DMS53 (cell line): ENCODE measurements at places on chromosomes 12 and 14.

DNA sequence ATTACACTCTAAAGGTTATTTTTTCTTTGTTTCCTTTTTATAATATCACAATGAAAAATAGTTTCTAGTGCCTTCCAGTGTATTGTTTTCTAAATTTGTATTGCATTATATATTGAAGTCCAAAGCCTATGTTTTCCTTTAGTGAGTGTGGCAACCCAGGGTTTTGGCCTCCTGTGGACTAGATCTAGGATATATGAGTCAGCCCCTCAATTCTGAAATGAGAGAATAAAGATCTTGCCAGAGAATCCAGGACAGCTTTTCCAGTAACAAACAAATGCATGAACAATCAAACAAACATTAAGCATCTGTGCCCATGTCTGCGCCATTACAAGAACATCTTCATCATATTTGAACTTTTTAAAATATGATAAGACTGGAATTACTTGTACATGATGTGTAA is 70.7 kb upstream of the SSTR1 start:
- DNase-seq = no peak

- DNase-seq = no peak
Observed at GRCh38 chr12:112097641-112098040, 10.9 kb downstream of the NAA25 start.

DNA sequence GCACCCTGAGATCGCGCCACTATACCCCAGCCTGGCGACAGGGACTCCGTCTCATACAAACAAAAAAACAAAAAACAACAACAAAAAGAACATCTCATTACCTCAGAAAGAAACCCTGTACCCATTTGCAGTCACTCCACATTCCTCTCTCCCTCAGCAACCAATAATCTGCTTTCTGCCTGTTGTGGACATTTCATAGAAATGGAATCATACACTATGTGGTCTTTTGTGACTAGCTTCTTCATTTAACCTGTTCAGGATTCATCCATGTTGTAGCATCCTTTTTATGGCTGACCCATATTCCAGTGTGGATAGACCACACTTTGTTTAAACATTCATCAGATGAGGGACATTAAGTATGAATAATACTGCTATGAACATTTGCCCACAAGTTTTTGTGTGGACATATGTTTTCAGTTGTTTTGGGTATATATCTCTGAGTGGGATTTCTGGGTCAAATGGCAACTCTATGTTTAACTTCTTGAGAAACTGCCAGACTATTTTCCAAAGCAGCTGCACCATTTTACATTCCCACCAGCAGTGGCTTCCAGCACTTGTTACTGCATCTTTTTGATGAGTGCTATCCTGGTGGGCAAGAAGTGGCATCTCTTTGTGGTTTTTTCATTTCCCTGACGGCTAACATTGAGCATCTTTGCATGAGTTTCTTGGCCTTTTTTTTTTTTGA is 5.9 kb upstream of the RCOR1 start:
- no peak for DNase-seq

DNA sequence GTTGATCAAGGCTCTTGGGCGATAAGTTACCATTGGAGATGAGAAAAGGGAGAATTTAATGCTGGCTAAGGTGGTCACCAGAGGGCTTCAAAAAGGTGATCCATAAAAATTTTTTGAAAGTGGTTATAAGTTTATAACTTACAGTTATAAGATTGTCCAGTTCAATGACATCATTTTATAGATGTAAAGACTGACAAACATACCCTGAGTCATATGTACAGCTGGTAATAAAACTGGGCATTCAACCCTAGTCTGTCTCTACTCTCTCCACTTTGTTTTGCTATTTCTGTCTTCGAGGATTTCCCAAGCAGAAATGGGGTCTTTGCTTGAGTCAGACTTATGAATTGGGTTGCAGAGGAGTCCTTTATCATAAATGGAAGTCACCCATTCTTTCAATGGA is 454.0 kb downstream of the SOX5 start:
- DNase-seq = no peak

DNA sequence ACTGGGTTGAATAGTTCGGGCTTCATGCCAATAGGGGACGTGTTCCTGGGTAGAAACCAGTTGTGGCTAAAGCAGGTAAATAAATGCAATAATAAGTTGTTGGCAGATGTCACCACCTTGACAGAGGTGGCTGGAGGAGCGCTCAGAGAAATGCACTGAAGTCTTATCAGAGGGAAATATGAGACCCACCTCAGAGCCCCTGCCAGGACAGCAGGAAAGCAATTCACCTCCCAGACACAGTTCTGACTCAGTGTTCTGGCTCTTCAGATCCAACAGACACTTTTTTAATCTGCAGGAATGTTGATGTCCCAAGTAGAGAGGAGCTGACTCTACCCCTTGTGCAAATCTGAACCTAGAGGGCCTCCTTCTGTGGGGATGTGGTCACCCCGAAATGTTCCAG is 687.1 kb upstream of the FBXO33 start:
- no peak for DNase-seq
